Activated CD8-positive, alpha-beta T cell treated with anti-CD3 and anti-CD28 coated beads for 36 hours (primary cell): ENCODE measurements at places on chromosomes 5 and 9.

DNA sequence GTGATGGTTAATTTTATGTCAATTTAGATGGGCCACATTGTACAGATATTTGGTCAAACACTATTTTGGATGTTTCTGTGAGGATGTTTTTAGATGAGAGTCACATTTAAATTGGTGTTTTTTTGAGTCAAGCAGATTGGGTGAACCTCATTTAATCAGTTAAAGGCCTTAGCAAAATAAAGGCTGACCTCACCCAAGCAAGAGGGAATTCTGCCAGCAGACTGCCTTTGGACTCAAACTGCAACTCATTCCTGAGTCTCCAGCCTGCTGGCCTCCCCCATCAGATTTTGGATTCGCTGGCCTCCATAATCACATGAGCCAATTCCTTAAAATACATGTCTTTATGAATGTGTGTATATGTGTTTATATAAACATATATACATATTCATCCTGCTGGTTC, 282.7 kb upstream of the POU5F2 start:
- no peak for DNase-seq

DNA sequence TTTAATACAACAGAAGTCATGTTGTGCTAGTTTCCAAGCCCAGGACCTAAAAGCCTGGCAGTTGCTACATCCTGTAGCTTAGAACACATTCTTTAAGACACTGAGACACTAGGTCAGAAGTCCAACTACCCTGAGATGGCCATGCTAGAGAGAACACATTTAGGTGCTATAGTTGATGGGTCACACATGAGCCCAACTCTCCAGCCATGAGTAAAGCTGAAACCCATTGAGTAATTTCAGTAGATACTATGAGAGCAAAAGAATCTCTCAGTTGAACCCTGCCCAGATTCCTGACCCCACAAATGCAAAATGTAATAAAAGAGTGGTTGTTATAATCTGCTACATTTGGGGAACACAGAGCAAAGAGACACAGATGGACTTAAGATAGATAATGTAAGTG, 164.4 kb downstream of the SEMA5A start:
- DNase-seq = no peak

- no peak for DNase-seq
Measured at GRCh38 chr5:132704875-132705274, 31.1 kb downstream of the IL4 start.

GRCh38 chr5:82975812-82976211, 101.4 kb downstream of the TMEM167A start:
- no peak for DNase-seq

GRCh38 chr5:138983984-138984383, 108.8 kb upstream of the LRRTM2 start:
- no peak for DNase-seq

GRCh38 chr5:142110046-142110531, 1.5 kb downstream of the NDFIP1 start:
- peak; percentile 57 for DNase-seq

DNA sequence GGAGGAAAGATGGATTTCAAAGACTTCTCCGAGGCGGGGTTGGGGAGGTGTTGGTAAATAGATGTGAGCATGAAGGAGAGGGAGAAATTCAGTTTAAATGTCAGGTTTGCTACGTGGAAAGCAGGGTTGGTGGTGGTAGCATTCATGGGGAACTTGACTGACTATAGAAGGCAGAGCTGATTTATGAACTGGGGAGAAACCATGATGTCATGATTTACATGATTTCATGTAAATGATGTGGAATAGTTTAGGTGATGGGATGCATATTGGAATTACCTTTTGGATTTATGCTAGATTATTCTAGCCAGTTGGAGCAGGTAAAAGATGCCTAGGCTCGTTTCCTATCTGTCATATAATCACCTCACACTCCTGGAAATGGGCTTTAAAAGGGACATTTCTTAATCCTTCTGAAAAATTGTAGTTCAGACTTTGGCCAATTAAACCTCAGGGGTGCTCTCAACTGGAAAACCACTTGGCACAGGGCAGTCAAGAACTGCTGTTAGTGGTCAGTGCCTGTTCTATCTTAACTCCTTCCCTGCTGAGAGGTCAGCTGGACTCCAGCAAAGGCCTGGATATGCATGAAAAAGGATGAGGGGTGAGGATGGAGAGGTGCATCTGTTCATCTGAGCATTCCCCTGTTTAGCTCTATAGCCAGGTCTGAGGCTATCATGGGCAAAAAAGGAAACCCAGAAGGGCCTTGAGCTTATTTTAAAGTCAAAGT, 50.1 kb upstream of the BASP1 start:
- DNase-seq = no peak

DNA sequence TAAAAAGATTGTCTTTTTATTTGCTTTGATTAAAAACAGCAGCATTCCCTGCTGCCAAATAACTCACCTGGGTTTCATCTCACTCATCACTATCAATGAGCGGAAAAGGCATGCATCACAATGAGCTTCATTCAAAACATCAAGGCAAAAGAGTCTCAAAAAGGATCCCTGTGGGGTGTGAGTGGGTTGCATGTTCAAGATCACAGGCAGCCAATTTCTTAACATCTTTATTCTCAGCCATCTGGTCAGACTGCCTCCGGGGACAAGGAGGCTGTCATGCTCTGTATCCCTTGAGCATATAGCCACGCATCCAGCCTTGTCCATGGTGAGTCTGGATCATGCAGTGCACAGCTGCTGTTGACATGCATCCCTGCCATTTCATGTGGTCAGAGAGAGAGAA, 117.1 kb downstream of the ICE1 start:
- no peak for DNase-seq

DNA sequence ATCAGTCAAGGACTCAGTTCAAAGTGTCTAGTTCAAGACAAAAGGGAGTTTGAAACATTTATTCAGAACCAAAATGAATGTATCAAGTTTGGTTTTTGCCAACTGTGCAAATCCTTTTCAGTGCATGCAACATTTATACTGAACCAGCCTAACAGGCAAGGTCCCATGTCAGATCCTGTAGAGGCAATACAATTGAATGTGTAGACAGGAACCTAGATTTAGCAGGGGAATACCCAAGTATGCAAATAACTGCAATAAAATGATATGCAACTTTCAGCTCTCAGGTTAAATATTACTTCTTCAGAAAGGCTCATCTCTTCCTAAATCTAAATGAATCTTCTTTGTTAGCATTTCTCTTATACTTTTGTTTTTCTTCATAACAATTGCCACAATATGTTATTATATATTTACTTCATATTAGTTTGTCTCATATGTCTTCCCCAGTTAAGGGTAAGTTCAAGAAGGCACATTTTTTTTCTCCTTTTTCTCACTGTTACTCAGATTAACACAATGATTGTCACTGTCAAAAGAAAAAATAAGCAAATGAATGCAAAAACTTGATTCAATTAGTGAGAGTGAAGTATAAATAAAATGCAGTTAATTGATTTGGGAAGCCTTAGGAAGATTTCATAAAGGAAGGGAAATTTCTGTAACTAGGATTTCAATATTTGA, 163.9 kb upstream of the RASA1 start:
- DNase-seq = no peak

DNA sequence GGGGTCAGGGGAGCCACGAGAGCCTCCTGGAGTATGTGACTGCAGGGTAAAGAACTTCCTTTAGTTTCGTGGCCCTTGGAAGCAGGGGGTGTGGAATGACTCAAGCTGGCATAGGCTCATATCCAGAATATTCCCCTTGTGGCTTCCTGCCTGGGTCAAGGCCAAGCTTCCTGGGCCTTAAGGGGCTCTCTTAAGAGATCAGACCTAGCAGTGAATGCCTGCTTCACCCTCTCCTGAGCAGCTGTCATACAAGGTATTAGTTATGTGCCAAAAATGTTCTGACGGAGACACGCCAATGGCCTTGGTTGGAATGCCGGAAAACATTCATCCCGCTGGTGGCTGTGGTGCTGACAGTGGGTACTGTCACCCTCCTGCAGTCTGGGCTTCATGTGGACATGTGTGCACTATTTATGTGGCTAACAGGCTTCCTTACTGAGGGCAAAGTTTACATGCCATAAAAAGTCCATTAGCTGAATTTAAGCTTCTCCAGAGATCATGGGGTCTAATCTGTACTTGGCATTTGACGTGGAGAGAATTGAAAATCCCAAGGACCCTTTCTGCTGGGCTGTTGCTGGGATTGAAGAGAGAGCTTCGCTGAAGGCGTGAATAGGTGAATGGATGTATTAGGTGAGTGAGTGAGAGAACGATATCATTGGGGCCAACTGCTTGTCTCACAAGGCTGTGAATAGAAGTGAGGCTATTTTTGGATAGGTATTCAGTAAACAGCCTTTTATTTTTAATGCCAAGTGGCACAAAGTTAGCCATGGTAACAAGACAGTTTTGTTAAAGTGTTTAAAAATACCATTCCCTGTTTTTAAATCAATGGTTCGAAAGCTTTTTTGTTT, 156.8 kb downstream of the MACROH2A1 start:
- no peak for DNase-seq

DNA sequence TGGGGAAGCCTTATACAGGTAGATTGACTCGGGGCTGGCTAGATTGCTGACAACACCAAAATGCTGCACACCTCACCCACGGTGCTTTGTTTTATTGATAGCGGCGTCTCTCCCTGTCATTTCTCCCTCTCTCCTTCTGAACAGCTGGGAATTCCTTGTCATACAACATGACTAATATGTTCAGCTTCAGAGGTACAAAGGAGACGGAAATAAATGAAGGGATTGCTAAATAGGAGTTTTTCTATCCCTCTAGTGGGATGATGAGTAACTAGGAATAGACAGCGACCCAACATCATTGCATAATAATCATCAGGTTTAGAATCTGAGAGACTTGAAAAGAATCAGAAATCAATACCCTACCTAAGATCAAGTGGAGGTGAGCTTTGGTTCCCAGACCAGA, 337.7 kb upstream of the PANK3 start:
- DNase-seq = no peak

- no peak for DNase-seq
Measured at GRCh38 chr5:36369219-36369690, 67.6 kb upstream of the RANBP3L start.

GRCh38 chr5:133653760-133654049, 41.4 kb upstream of the FSTL4 start:
- DNase-seq = no peak

GRCh38 chr9:93698140-93698908, 121.9 kb downstream of the PHF2 start:
- no peak for DNase-seq

GRCh38 chr5:66171349-66172344, 27.5 kb downstream of the SREK1 start:
- DNase-seq = peak; percentile 67

DNA sequence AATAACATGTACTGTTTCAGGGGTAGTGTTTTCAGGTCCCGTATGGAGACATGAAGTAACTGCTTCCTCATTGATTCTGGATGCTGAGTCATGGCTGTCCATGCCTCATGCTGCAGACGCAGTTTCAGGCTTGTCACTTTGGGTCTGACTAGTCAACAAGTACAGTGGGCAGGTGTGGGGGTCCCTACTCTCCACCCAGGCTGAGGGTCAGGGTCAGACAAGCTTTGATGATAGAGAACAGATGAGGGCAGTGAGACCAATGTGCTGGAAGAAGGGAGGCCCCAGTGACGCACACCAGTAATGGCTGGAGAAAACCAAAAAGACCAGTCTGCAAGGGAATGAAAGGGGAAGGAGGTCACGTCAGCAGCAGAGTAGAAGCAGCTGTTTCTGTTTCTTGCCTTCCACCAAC, 80.0 kb upstream of the NFIL3 start:
- DNase-seq = no peak

GRCh38 chr9:13278368-13279246, 885 bp downstream of the MPDZ start:
- no peak for DNase-seq

DNA sequence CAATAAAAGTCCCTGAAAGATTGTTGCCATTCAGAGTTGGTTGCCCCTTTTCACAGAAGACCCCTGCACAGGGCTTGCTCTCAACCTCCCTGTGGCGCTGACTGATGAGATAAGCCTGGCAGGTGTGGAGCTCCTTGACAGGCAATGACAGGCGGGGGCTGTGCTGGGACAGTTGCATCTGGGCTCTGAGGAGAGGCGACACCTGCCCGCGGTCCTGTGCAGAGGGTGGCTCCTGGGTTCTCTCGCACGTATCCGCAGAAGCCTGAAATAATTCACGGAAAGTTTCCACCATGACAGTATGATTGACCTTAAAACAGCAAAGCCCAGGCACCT, 19.8 kb upstream of the EXOC3 start:
- DNase-seq = no peak

- DNase-seq = no peak
Measured at GRCh38 chr5:67997892-67998457, 217.6 kb upstream of the PIK3R1 start.

GRCh38 chr9:68530618-68531017, 10.1 kb downstream of the TMEM252 start:
- DNase-seq = no peak

DNA sequence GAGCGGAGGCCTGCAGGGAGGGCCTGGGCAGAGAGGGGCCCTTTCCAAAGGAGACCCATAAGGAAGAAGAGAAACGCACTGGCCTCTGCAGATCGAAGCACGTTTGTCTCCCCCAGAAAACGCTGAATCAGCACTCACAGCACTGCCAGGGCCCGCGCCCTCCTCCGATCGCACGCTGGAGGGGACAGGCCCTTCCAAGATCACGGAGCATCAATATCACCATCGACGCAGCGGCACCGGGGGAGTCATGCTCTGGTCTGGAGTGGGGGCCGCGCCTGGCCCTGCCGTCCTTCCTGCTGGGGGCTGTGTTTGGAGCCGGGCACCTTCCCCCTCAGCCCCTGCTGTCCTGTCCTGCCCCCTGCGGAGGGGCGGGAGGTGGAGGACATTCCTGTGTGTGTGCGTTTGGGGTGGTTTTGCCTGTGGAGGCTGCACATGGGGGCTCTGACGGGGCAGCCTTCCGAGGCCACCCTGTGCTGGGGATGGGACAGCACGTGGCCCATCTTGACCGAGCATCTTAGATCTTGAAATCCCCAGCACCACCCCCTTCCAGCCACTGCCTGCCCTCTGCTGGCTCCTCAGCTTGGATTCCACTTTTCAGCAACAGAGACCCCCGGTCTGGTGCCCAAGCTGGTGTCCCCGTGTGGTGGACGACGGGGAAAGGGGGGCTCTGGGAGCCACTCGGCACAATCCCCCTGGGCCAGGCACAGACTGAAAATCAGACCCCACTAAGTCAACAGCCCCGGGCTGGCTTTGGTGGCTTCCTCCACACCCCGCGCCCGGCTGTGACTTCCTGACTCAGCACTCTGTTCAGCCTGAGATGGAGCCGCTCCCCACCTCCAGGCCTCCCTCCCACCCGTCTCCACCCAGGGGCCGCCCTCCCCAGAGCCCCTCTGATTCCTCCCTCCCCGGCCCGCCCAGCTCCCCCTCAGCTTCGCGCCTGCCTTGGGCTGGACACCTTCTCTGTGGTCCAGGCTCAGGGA, 8.3 kb downstream of the TMEM250 start:
- peak; percentile 70 for DNase-seq

- no peak for DNase-seq
Measured at GRCh38 chr5:119828541-119828940, 199.2 kb downstream of the FAM170A start.

- DNase-seq = no peak
Measured at GRCh38 chr5:172857982-172858381, 23.9 kb downstream of the ERGIC1 start.

- no peak for DNase-seq
Measured at GRCh38 chr5:132445930-132446329, 44.6 kb downstream of the IRF1 start.

GRCh38 chr5:82622205-82622604, 344.1 kb upstream of the RPS23 start:
- no peak for DNase-seq
